ENCODE measurements at places on chromosomes 7 and 10.

DNA sequence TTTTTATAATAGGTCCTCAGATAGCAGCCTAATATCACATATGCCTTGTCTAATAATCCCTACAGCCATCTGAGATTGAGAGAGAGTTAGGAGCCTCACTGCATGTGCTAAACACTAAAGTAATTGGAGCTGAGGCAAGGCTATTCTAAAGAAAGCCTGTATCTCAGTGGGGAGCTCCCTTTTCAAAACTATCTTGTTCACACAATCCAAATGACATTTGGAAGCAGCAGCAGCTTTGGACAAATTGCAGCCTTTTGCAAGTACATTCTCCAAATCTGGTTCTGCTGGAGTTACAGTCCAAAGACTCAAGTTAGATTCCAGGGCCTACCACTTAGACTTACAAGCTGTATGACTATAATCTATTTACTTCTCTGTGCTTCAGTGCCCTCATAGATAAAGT, 104.5 kb downstream of the MACC1 start:
- DNase-seq, result no peak

- no peak for DNase-seq
Measured at GRCh38 chr10:74968667-74969061, 142.3 kb downstream of the KAT6B start.

DNA sequence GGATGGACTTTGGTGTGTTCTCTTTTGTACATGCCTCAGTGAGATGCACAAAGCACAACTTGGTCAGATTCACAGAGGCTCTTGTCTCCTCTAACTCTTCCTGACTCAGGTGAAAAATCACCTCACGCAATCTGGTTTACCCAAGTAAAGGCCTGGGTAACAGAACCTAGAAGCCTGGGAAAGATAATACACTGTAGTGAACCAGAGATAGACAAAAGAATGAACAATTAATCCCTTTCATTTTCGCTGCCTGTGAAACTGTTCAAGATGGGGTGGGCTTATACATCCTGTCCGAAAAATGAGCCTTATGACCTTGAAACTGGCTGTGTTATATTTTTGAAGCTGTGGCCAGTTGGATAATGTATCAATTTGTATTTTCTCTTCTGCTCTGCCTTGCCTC, 678.9 kb upstream of the TEX47 start:
- DNase-seq, result no peak

DNA sequence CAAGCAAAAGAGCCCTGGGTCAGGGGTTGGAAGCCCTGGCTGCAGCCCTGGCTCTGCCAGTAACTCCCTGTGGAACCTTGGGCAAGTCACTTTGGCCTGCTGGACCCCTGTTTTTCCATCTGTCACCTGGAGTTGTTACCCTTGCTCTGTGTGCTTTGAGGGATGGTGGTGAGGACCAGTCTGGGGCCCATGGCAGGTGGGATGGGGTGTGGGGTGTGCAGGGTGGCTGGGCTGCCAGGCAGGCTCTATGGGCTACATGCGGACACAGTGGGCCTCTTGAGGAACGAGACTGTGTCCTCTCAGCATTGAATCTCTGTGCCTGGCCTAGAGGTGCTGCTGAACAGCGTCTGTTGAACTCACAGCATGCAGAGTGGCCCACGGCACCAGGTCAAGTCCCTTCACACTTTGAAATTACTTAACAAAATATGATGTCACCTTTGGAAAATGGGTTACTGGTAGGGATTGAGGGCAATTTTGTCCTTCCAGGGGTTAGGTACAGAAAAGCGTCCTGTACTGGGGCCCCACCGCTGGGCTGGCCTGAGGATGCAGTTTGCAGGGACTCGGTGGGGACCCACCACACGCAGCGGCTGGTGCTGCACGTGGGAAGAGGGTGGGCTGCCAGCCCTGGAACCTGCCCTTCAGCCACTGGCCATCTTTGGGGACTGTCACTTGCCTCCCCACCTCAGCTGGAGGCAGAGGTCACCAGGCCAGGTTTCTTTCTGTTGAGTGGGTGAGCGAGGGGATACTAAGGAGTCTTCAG, 45.3 kb downstream of the PRF1 start:
- DNase-seq, result no peak

DNA sequence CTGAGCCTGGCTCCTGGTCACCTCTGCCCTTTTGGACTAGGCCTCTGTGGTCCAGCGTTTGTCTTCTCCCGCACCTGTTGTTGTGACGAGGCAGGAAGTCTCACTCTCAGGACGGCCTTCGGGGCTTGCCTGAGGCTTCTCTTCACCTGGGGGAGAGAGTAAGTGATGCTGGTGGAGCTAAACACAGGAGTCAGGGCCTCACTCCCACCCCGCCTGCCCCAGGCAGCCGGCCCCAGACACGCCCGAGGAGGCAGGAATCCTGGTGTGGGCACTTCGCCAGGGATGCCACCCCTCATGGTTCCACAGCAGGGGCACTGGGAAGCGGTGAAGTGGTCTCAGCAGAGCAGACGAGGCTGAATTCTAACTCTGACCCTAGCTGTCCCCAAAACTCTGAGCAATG, 42.4 kb downstream of the IL2RA start:
- DNase-seq, result no peak

DNA sequence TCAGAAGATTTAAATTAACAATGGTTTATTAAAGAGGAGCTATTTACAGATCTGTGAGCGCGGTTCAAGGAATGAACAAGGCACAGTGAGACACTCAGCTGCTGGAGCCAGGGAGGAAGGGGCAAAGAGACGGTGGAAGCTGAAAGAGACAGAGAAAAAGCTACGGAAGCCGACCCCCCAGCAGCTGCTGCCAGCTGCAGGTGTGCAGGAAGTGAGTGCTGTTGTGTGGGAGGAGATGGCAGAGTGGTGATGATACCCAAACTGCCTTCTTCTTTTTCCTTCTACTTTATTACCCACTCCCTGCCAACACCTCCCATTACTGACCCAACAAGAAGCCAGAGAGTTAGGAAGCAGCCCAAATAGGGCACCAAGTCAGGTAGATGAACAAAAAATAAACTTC, 41.9 kb upstream of the MBL2 start:
- DNase-seq, result no peak

- DNase-seq, result peak; percentile 13
Measured at GRCh38 chr7:140304191-140304799, 94.0 kb downstream of the SLC37A3 start.

DNA sequence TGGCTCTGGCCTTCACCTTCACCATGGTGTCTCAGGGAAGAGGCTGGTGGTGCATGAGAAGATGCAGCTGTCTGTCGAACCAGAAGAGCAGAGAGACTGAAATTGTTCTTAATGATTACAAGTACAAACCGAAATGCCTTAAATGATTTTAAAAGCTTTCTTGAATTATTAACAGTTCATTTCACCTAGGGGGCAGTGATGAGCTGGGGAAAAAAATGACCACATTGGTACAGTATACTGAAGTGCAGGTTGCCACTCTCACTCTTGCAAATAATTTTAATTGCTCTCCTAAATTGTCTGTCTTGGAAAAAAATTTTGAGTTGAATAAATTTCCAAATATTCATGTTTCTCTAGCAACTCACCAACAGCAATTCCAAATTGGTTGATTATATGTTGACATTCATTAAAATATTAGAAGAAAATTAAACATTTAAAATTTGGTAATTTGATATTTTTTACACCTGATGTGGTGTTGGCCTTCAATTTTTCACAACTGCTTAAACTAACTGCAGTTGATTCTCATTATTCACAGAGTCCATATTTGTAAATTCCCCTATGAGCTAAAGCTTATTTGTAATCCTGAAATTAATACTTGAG, 692.6 kb downstream of the ZWINT start:
- DNase-seq, result no peak

GRCh38 chr10:107144490-107144889, 20.0 kb downstream of the SORCS1 start:
- DNase-seq, result no peak
